Activated CD4-positive, alpha-beta memory T cell treated with anti-CD3 and anti-CD28 coated beads, Interleukin-2, amount 10 ng/mL, durations not matched to agents 7 days and 5 days (primary cell): ENCODE measurements at places on chromosomes 6 and 20.

DNA sequence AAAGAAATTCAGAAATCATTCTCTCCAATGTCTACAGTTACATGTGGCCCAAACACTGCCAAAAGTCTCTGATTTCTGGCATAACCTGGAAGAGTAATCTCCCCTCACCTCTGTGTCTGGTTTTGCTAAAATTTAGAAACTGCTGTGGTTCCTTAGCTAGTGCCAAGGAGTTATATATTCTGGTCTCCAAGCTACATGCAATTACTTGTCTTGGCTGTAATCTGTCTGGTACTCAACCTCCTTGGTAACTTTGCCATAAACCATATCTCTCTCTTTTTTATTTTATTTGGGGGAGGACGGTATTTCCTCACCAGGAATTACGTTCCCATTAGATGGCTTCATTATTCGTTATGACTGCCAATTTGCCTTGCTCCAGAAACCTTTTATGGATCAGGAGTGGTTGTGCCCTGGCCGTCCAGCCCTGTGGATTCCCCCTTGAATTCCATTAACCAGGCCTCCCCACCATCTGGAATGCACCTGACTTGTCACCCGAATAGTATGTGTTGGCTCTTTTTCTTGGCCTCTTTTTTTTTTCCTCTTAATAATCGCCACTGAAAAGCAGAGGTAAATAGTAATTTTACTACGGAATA is 400.0 kb downstream of the CD83 start:
- no peak for DNase-seq

- DNase-seq = no peak
Observed at GRCh38 chr6:126959765-126960164, 158.7 kb upstream of the RSPO3 start.

DNA sequence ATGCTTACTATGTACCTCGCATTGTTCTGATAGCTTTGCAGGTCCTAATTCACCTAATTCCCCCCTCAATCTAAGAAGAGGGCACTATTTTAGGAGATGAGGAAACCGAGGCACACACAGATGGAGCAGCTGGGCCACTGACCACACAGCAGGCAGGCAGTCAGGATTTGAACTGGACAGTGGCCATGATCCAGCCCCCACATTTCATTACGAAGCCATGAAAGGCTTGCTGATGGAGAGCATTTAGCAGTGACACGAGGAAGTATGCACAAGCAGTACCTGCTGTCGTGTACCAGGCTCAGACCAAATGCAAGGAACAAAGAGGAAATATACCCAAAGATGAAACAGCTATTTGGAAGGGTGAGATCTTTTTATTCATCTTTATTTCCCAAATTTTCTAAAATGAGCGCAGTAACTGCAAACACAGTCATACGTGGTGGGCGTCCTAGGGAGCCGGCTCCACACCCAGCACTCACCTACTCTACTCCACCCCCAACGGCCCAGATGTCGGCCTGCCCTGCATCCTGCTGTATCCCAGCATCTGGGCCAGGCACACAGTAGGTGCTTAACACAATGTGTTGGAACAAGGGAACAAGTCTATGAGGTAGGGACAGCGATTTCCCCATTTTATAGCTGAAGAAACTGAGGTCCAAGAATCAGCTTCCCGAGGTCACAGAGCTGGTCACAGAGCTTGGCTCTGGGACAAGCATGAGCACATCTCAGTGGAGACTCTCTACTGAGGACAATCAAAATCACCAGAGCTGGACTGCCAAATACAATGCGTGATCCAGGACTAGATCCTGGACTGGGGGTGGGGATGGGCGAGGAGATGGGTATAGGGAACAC is 15.0 kb downstream of the PREX1 start:
- DNase-seq = no peak

- no peak for DNase-seq
Observed at GRCh38 chr6:132003516-132004178, 52.5 kb upstream of the CCN2 start.

DNA sequence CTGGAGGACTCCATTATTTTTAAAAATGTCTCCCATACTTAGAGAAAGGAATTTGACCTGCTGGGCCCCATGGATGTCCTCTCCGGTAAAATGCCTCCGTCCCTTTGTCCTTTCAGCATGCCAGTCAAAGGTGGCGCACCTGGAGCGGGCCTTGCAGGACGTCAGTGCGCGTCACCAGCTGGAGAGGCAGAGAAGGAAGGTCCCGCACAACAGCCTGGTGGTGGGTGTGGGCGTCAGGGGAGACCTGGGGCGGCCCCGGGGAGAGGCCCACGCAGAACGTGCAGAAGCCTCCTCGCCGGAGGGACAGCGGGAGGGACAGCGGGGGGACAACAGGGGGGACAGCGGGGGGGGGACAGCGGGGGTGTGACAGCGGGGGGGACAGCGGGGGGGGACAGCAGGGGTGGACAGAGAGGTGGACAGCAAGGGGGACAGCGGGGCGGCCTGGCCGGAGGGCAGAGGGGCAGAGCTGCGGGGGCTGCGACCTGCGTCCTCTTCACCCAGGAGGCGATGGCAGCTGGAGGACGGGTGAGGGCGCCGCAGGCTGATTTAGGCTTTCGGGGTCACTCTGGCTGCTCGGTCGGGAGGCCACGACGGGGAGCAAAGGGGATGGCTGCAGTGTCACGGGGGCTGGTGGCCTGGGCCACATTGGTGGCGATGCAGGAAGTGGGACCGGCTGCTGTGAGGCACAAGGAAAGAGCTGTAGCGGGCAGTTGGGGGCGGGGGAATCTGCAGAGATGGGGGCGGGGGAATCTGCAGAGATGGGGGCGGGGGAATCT is 859 bp upstream of the KIF25 start:
- DNase-seq = no peak

- DNase-seq = no peak
Observed at GRCh38 chr20:2652724-2653555, 508 bp downstream of the NOP56 start.

DNA sequence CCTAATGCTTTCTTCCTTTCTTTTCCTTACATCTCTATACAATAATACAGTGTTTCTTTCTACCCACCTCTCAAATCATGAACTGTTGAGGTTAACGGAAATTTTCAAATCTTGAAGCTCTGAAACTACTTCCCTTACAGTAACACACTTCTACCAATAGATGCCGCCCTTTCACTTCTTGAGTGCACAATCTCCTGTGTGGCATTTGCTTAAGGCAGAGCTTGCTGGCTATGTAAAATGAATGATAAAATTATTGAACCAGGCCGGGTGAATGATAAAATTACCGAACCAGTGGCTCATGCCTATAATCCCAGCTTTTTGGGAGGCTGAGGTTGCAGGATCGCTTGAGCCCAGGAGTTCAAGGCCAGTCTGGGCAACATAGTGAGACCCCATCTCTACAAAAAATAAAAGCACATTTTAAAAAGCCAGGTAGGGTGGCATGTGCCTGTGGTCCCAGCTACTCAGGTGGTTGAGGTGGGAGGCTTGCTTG is 56.8 kb downstream of the KCNS1 start:
- DNase-seq = peak; percentile 43

GRCh38 chr20:54028276-54029011 is 42.0 kb downstream of the BCAS1 start:
- no peak for DNase-seq

DNA sequence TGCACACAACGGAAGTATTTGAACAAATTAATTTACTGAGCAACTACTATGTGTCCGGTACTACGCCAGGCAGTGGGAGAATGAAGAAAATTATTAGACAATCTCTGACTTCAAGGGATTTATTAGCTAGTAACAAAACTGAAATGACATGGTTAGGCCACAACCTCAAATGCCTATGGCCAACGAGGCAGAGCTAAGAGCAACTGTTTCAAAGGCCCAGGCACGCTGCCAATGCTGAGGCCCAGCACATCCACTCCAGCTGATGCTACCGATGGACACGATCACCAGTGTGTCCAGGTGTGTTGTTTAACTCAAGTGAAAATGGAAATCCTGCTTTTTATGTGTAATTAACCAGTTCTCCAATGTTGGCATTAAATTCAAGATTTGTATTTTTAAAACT is 420.9 kb downstream of the PRKN start:
- DNase-seq = no peak

- DNase-seq = peak; percentile 13
Observed at GRCh38 chr20:1332749-1333300, 3.9 kb upstream of the SDCBP2 start.

DNA sequence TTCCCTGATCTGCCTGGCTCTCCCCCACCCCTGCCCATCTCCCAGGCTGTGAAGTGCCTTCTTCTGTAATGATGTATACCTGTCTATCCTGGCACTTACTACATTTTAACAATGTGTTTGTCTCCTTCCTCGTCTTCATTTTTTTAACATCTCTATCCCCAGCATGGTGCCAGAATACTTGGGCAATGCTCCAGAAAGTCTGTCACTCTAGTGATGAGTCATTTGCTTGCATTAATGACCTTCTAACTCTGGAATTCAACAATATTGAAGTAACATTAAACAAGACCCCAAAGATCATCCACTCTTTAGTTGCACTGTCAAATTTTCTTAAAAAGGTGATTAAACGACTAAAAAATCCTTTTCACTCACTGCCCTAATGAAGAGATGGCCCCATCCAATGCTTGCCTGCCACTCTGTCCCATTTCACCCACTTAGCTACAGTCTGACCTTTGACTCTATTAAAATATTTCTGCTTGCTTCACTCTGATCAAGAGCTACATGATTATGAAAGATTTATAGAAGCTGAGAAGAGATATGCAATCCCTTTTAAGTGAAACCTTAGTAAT is 7.7 kb upstream of the KLHL31 start:
- no peak for DNase-seq

- DNase-seq = no peak
Observed at GRCh38 chr6:69584913-69585729, 211.7 kb downstream of the LMBRD1 start.

DNA sequence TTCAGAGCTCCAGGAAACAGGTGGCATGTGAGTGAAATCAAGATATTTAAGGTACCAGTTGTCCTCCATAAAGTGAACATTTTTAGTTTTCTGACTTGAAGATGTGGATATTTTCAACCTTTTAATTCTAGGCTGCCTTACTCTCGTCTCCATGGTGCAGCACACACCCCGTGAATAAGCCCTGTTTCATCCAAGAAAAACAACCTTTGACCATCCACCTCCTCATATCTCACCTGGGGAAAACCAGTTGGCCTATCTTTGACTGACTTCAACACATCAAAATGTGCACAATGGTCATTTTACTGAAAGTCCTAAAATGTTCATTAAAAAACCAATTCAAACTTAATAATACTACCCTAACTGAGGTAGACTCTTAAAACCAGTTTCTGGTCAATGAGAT is 73.8 kb upstream of the CD2AP start:
- no peak for DNase-seq

GRCh38 chr6:128233531-128233930 is 286.9 kb downstream of the PTPRK start:
- DNase-seq = no peak

DNA sequence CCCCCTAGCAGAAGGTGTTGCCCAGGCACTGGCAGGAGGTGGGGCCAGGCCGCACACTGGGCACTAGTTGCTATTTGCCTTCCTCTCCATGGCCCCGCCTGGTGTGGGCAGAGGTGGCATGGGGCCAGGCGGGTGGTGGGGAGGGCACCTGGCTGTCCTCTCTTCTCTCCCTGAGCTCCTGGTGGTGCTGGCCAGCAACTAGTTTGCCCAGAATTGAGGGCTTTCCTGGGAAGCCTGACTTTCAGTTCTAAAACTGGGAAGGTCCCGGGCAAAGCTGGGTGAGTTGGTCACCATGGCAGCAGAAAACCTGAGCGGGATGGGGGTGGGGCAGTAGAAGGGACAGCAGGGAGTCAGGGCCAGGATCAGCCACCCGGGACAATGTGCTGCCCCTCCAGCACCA is 48.2 kb downstream of the RBM38 start:
- DNase-seq = no peak

- no peak for DNase-seq
Observed at GRCh38 chr6:154261688-154262397, 94.8 kb downstream of the IPCEF1 start.

- no peak for DNase-seq
Observed at GRCh38 chr6:134289204-134289575, 28.7 kb downstream of the SGK1 start.

GRCh38 chr6:99641270-99641669 is 34.6 kb downstream of the PRDM13 start:
- DNase-seq = no peak

- no peak for DNase-seq
Observed at GRCh38 chr6:44430326-44430725, 42.8 kb downstream of the CDC5L start.

DNA sequence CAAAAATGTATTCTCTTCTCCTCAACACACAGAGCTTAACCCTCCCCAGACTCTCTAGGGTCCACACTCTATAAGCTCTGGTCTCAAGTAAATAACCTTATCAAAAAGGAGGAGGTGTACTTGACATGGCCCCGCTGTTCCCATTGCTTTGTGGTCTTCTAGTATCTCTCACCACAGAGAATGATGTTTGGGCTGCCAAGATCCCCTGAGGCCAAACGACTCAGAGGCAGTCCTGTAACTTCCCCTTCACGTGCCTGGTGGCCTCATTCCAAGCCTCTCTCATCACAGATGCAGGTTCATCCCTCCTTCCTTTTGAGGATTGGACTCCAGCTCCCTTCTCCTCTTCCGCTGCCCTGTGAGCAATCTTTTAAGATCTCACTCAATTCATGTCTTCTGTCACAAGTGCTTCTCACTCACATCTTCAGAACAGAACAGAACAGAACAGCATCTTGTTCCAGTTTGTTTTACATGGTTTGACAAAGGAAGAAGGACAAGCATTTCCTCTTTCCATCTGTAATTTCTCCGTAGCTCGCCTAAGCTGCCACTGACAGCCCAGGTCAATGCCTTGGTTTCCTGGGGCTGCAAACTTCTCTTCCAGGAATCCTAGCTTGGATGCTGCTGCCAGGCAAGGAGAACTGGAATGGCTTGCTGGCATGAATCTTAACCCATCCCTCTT is 541.5 kb downstream of the CD83 start:
- DNase-seq = no peak

DNA sequence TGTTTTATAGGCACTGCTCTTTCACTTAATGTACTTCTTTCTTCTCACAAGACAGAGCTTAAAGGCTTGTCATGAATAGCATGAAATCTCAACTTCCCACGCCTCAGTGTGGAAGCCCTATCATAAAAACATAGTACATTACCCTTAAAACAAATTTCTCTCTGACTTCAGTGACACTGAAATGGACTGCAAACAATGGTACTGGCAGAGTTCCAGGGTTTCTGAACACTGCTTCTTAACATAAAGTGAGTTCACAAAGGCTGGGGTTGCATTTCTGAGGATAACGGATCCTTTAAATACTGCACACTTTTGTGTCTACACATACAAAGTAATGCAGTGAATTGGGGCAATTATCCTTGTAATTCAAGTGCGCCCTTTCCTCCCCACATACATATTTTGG is 32.3 kb upstream of the PLEKHG1 start:
- DNase-seq = no peak

DNA sequence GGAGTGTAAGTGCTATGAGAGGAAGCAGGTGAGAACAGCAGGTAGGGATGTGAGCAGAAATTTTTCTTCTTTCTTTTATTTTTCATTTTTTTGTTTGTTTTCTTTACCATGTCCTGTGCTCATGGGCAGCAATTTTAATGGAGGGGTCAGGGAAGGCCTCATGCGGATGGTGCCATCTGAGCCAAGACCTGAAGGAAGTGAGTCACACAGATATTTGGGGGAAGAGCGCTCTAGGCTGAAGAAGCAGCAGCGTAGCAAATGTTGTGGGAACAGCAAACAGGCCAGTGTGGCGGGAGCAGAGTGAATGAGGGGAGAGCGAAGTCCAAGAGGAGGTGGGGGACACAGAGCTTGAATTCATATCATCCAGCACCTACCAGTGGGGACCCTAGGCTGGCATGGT is 12.7 kb downstream of the SPDEF start:
- DNase-seq = no peak

GRCh38 chr6:129902681-129903080 is 41.6 kb upstream of the TMEM244 start:
- DNase-seq = no peak
